Activated CD4-positive, alpha-beta T cell treated with anti-CD3 and anti-CD28 coated beads, Interleukin-2, amount 10 ng/mL, durations not matched to agents 7 days and 5 days (primary cell): ENCODE measurements at places on chromosomes 5 and 9. TPM values are rescaled to one million over a fixed set of nuclear protein-coding genes. Genes with fewer than 3 reads are reported as not detected.

DNA sequence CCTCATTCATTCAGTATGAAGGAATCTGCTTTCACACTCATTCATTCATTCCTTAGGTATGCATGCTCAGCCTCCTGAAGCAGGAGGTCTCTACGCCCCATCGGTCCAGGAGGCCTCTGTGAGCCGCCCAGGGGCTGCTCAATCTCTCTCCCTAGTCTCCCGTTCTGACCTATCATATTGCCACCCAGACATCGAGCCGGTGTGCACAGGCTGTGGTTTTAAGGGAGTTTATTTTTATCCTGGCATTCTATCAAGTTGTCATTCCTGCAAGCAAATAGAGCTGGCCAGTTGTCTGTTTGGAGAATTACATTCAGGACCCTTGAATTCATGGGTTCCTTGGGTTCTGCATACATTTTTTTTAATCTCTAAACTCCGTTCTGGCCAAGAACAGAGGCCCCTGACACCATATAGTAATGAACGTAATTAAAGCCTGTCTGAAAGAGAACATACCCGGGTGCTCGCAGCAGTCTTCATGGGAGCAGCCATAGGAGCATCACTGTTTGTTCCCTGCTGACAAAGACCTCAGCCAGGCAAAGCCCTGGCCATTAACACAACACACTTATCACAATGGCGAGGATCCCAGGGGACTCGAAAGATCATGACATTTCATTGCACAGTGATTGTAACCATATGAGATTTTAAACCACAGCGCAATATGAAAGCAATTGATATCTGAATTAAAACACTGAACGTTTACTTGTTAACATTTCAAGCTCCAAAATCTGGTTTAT is 80.9 kb downstream of the ADAMTS16 start:
- DNase-seq: no peak

KIF2A gene
- total RNA-seq: 204 TPM

GRCh38 chr5:88883059-88883835 is at the start of gene MEF2C:
Gene MEF2C, minus strand, starts transcription at chr5:88883184. Its CDS starts 59,396 bp downstream, at chr5:88823788.
- no peak for DNase-seq

- DNase-seq: no peak
Measured at GRCh38 chr9:105296877-105297287, 52.4 kb downstream of the SLC44A1 start.

GFPT2 gene
- 0.12 TPM for total RNA-seq

DNA sequence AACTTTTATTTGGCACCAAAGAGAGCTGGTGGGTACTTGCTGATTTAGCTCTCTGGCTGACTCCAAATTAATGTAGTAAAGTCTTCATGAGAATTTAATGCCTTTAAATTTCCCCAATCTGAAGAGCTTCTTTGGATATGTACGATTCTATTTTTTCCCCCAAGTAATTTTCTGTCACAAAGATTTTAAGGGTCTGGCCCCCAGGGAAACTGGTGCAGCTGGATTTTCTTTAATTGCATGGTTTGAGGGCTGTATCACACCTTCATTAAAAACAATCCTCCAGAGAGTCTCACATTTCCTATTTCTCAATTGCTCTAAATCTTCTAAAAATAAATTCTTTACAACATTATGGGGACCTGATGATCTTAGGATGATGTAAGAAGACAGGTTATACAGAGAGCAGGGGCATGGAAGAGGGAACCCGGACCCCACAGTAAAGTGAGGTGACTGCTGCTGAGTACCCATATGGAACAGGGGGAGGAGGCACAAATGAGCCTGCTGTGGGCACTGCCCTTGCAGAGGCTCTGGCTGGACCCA is 158.9 kb downstream of the ENTREP1 start:
- DNase-seq: no peak

DNA sequence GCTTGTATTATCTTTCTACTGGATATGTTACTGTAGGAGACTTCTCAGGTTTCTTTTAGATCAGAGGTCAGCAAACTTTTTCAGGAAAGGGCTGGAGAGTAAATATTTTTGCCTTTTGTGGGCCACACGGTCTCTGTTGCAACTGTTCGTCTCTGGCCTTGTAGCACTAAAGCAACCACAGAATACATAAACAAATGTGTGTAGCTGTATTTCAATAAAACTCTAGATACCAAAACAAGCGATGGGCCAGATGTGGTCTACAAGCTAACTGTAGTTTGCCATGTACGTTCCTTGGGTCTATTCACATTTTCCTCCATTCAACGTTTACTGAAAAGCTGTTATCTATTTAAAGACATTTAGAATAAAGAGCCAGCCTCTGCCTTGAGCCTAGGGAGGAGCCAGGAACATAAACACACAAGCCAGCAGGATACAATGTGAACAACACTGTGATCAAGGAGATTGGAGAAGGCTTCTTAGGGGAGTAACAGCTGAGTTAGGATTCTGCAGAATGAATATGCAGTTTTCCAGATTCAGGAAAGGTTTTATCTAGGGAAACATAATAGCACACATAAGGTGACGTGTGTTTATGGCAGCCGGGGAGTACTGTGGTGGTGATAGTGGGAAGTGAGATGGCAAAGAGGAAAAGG is 33.0 kb upstream of the HOMER1 start:
- DNase-seq: no peak

DNA sequence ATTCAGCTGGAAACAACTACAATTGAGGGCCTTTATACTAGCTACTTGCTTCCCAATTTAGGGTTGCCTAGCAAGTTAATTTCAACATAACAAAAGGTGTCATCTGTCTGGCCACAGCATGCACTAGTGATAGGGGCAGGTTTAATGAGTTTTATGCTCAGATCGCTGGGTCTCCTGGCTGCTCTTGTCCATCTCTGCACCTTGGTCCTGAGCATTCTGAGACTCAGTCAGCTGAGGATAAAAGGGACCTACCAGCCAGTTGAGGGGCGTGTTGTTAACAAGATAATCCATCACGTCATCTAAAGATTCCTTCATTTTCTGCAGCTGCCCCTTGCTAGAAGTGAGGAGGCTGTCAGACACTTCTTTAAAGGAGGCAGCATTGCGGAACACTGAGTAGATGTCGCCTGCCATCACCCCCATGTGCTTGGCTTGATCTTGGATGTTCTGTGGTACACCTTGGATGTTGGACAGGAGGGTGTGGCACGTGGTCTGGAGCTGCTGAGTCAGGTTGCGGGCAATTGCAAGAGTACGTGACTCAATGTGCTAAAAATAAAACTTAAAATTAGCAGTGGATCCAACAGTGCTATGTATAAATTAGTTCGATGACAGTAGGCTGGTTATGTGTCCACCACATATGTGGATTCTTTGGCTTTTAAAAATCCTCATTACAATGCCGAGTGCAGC is 11.0 kb downstream of the PLIN2 start:
- no peak for DNase-seq
